ENCODE measurements at places on chromosomes 1 and 21. TPM values are rescaled to one million over a fixed set of nuclear protein-coding genes. Genes with fewer than 3 reads are reported as not detected.

PIGR gene
- polyA plus RNA-seq = 0.64 TPM

PDIK1L gene
- 1.4 TPM for polyA plus RNA-seq

DNA sequence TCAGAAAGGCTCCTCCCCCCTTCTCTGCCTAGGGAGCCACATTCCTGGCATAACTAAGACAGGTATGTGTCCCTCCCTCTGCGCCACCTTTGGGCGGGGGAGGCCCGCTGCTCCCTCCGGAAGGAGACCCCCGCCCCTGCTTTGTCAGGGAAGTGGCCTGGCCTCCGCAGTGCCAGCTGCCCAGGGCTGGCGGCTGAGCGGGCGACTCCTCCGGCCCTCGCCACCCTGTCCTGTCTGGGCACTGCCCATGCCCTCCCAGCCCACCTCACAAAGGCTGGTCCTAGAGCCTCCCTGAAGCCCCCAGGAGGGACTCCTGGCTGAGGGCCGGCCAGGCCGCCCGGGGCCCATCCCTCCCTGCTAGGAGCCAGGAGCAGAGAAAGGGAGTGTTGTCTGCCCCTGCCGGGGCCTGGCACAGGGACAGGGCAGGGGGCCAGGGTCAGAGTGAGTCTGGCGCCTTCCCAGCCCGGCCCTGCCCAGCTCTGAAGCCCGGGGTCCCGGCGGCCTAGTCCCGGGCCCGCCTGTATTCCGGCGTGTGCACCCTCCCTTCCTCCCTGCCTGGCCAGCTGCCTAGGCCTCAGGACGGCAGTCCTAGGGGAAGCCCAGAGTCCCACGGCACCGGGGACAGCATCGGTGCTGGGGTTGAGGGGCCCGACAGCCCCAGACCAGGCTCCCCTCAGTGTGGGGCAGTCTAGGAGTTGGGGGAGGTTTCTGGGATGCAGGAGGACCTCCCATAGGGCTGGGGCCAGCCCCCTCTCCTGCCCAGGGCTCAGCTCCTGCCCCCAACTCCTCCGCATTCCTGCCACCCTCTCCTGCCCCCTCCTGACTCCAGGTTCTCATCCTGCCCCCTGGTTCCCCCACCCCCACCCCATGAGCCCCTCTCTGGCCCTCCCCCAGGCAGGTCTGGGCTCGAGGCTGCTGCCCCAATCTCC is 5.1 kb downstream of the AGRN start:
- no peak for DNase-seq

DMRTA2 gene
- polyA plus RNA-seq = not detected
